ENCODE measurements at places on chromosomes 7 and 10.

DNA sequence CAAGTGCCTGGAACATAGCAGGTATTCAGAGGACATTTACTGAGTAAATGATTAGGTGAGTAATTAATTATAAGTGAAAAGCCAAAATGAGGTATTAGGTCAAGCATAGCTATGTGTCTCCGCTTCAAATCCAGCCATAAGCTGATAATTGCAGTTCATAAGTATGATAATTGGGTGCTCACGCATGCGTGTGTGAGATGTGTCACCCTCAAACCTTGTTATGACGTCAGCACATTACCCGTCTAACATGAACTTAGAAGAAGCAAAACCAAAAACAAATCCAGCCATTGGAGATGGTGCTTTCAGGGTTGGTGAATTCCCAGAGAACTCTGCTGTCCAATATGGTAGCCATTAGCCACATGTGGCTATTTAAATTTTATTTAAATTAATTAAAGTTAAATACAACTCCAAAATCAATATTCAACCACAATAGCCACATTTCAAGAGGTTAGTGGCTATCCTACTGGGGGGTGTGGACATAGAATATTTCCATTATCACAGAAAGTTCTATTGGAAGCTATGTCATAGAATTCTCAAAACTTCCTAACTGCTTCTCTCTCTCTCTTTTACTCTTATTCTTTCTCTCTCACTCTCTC, at the start of gene CPA5:
TSS of gene CPA5 (plus strand) at position 546 of the 596 bp plus-strand sequence. CDS start 1,670 bp downstream, outside the sequence.
- no peak for DNase-seq

- DNase-seq = no peak
Observed at GRCh38 chr7:51543801-51544553, 227.4 kb upstream of the COBL start.

GRCh38 chr10:113563306-113564088, 10.6 kb downstream of the HABP2 start:
- DNase-seq = peak; percentile 45

DNA sequence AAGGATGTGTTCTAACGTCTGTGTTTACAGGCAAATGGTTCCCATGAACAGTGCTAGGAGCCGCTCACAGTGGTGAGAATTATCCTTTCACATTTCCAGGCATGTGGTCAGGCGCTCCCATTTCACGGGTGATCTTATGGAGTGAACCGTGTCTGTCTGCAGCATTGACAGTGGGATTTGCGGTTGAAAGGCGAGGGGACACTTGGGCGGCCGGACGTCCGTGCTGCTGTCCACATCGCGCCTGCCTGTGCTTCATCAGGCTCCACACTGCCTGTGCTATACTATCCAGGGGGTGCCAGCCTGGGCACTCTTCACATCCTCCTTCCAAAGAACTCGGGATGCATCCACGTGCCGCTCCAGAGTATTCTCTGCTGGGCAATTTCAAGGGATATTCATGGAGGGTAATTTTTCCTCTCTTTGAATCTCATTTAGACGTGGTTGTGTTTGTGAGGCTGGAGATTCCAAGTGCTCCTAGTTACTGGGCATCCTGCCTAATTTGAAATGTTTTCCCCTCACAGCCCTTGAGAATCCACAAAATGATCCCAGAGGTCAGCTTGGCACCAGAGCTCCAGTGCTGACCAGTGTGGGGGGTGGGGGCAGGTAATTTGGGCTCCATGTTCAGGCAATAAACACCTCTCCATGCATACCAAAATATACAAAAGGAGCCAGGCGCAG, 61.9 kb upstream of the EBF3 start:
- DNase-seq = no peak

- DNase-seq = no peak
Observed at GRCh38 chr10:30877111-30877510, 154.6 kb downstream of the ZNF438 start.

DNA sequence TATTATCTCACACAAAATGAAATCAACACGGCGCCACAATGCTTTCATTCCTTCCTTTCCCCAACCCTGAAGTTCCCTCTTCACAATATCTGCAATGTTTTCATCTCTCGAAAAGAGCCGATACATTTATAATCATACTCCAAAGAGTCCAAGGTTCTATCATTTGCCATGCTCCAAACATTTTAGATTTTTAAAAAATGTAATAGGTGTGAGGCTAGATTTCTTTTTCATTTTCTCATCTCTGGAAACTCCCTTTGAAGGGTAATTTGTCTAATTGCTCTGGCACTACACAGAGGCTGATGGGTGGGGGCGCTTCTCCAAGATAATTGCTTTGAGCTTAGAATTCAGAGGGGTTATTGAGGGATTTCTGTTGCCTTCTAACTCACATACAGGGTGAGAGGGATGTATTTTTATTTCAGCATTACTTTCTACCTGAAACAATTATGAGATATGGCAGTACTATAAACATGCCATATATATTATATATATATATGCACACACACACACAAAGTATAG, 4.9 kb downstream of the DLX5 start:
- DNase-seq = no peak

GRCh38 chr10:23604613-23605012, 165.7 kb downstream of the OTUD1 start:
- no peak for DNase-seq

- DNase-seq = no peak
Observed at GRCh38 chr10:36141856-36142560, 499.9 kb upstream of the FZD8 start.

DNA sequence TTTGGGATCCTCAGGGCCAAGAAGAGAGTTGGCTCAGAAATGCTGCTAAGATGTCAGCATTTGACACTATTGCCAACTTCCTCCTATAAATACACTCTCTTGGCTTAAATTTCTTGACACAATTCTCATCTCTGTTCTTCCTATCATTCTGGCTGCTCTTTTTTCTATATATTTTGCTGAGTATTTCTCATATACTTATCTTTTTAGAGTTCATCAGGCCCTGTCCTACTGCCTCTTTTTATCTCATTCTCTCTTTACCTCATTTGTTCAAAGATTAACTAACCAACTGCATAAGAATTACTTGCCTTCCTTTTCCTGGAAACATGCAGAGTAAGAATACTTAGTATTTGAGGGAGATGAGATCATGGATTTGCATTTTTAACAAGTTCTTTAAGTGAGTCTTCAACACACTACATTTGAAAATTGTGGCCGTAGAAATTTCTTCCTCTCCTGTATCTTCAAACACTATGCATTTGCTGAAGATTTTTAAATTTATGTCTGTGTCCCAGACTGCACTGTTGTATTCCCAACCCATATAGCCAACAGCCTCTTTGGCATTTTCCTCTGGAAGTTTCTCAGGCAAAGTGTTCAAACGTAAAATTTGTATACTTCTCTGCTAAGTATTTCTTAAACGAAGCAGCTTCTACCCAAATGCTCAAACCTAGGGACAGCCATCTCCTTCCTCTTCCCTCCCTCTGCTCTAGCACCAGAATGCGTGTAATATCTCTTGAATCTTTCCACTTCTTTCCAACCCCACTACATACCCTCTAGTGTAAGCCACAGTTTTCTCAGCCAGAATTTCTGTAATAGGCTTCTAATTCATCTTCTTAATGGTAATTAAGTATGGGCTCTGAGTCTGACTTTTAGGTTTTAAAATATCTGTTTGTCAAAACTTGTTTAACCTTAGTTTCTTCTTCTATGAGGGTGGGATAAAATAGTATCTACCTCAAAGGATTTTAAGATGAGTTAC, 35.5 kb downstream of the ARL4A start:
- no peak for DNase-seq

- DNase-seq = no peak
Observed at GRCh38 chr10:116771959-116772585, 29.7 kb upstream of the HSPA12A start.

GRCh38 chr10:114060456-114060855, 16.8 kb downstream of the ADRB1 start:
- DNase-seq = no peak

DNA sequence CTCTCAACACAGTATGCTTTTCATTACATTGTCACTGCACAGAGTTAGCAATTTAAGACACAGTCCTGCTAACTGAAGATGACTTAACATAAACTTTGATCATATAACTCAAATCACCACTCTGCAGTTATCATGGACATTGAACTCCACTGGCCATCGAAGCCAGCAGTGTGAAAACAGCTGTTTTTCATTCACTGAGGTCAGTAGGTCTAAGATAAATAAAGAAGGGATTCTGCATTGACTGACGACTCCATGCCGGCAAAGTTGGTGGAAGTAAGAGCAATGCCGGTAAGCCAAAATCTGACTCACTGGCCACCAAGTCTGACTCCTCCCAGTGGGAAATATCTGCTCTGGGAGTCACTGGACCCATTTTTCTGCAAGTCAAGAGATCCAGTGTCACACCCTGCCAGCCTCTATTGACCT, 449.9 kb upstream of the ANKRD30A start:
- no peak for DNase-seq

DNA sequence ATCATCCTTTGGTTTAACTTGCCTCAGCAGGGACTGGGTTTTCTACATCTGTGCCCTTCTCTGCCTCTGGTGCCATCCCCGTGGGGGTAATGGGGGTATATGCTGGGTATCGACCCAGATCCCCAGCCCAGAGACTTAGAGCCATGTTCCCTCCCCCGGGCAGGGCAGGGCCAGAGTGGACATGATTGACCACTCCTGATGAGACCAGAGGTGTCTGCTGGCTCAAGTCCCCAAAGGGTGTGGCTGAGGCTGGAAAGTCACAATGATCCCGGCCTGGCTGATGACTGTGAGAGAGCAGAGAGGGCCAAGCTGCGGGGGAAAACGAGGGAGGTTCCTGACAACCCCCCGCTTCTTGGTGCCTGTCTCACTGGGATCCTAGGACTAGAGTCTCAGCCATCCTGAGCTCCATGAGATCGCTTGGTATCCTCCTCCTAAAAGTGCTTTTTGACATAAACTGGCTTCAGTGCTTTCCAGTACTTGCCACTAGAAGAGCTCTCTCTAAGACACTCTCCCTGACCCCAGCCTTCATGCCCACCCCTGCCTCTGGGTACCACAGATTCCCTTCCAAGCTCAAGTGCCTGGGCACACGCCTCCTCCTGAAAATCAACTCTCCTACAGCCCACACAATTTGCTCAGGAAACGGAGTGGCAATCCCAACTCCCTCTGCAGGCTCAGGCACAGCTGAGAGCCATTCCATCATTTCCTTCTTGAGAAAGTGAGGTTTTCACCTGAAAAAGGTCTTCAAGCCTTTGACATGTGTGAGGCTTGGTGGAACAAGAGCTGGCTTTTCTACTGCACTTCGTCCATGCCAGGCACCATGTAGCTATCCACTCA, 33.9 kb downstream of the DRGX start:
- DNase-seq = no peak
